HFFc6 (cell line): ENCODE measurements at places on chromosomes 2 and 18. TPM values are rescaled to one million over a fixed set of nuclear protein-coding genes. Genes with fewer than 3 reads are reported as not detected.

The INPP5D gene
- total RNA-seq: 0.21 to 0.22 TPM in 2 of 3 replicates, not detected in the other

The ARHGAP15 gene
- not detected in 3 replicates for total RNA-seq

The KCNG2 gene
- not detected in 3 replicates for total RNA-seq

The SERPINB7 gene
- 175 to 379 TPM (median 261 TPM) in 3 replicates for total RNA-seq

The HJURP gene
- 16.6 to 34.9 TPM (median 33.6 TPM) in 3 replicates for total RNA-seq

- peaks cover 4% of the 10 kb centered on the region for H3K27me3 ChIP-seq
- peak overlapping the region; percentile 76 for H3K27ac ChIP-seq
- no peak for DNase-seq
- peaks cover 4% of the 10 kb centered on the region; the same call in 1 of the 2 replicates for H3K36me3 ChIP-seq
These were observed 4.8 kb downstream of the CTDSP1 start for GRCh38 chr2:218404351-218405085.

GRCh38 chr2:72929010-72929409, 11.7 kb downstream of the EMX1 start:
- no peaks in the 10 kb centered on the region for H3K36me3 ChIP-seq
- H3K4me1 ChIP-seq: no peaks in the 10 kb centered on the region
- H3K4me3 ChIP-seq: no peak overlapping the region

DNA sequence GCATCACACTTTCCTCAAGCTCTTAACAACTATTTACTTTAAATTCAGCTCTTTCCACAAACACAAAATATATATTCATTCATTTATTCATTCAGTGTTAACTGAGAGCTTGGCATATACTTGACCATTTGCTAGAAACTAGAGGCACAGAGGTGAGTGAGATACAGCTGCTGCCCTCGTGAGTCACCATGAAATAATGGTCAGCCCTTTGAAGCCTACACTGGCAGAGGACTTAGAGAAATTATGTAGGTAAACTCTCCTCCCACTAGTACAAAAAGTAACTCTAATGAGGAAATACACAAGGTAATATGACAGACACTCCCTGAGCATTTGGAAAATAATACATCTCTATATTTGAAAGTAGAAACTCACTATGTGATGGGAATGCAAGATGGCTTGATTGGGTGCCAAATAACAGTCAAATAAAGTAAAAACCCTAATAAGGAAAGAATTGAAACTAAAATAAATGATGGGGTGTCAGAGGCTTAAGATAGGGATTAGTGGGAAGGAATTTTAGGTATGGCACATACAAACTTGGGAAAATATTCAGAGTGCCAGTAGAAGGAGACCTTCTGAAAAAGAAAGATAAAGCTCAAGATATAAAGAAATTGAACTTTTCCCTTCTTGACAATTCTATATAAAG, 61.1 kb downstream of the ANTXR1 start:
- H3K36me3 ChIP-seq: peaks cover 36% of the 10 kb centered on the region
- H3K27me3 ChIP-seq: no peaks in the 10 kb centered on the region
- no peak overlapping the region for H3K4me3 ChIP-seq

DNA sequence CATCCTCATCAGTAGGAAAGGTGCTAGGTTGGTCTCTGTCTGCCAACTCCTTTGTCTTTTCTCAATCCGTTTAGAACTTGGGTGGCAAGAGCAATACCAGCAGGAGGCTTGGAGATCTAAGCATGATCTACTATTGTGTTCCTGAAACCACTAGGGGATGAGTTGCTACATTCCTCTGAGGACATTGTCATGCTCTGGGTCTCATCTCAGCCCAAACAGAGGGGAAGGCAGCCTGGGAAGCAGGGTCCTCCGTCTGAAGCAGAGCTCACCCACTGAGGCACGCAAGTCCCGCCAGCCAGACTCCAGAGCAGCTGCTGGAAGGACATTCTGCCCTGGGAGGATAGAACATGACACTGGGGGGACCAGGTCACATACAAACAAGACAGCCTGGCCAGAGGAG, 162.9 kb downstream of the MTCL1 start:
- no peak overlapping the region for H3K4me3 ChIP-seq
- peaks cover 27% of the 10 kb centered on the region for H3K4me1 ChIP-seq
- DNase-seq: no peak
- H3K27me3 ChIP-seq: peaks cover 2% of the 10 kb centered on the region

GRCh38 chr18:8994603-8995002, 107.9 kb upstream of the NDUFV2 start:
- H3K4me3 ChIP-seq: no peak overlapping the region
- no peak for DNase-seq
- peaks cover 10% of the 10 kb centered on the region; the same call in 1 of the 2 replicates for H3K36me3 ChIP-seq
- no peak overlapping the region for H3K27ac ChIP-seq
- H3K27me3 ChIP-seq: peaks cover 1% of the 10 kb centered on the region; the same call in 1 of the 2 replicates
- H3K4me1 ChIP-seq: peaks cover 69% of the 10 kb centered on the region

DNA sequence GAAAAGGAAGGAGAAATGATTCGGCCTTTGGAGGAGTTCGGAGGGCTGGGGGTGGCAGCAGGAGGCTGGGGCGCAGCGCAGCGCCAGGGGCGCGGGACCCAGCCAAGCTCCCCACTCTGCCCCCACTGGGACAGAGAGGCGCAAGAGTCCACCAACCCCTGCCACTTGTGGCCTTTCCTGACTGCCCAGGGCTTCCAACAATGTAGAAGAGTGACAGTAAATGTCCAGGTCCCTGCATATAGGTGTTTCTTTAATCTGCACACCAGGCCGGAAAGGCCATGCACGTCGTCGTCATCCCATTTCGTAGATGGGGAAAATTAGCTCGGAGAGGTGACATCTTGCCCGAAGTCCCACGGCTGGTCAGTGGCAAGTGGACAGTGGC, 96.6 kb downstream of the INHBB start:
- no peaks in the 10 kb centered on the region for H3K36me3 ChIP-seq
- H3K27me3 ChIP-seq: peaks cover 37% of the 10 kb centered on the region
- DNase-seq: no peak
- H3K4me3 ChIP-seq: no peak overlapping the region
- H3K4me1 ChIP-seq: peaks cover 8% of the 10 kb centered on the region

DNA sequence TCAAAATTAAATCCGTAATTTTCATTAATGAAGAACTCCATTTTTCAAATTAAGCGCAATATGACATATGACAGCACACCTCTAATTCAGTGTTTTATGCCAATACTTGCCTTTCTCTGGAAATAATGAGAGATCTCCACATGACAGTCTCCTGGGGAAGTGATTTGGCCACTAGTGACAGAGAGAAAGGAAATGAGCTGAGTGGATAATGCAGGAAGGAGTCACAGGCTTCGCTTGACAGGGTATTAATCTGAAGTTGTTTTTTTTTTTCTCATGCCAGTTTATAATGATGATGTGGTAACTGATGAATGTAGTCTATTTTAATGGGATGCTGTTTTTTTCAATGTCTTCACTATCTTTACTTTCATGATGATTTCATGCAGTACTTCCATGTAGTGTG, 1079.4 kb upstream of the GYPC start:
- no peaks in the 10 kb centered on the region for H3K4me1 ChIP-seq
- no peaks in the 10 kb centered on the region for H3K36me3 ChIP-seq
- DNase-seq: no peak
- H3K27ac ChIP-seq: no peak overlapping the region
- no peaks in the 10 kb centered on the region for H3K27me3 ChIP-seq

- DNase-seq: no peak
- H3K27me3 ChIP-seq: no peaks in the 10 kb centered on the region; the same call in 1 of the 2 replicates
- H3K4me1 ChIP-seq: no peaks in the 10 kb centered on the region
- H3K36me3 ChIP-seq: no peaks in the 10 kb centered on the region
- no peak overlapping the region for H3K27ac ChIP-seq
- H3K4me3 ChIP-seq: no peak overlapping the region
These were observed 210.9 kb downstream of the MYCN start for GRCh38 chr2:16151281-16151570.
